Fibroblast of skin of left biceps (primary cell): ENCODE measurements at places on chromosomes 1 and 21.

GRCh38 chr1:67611846-67612245 lies 73.2 kb upstream of the GADD45A start:
- DNase-seq = no peak

DNA sequence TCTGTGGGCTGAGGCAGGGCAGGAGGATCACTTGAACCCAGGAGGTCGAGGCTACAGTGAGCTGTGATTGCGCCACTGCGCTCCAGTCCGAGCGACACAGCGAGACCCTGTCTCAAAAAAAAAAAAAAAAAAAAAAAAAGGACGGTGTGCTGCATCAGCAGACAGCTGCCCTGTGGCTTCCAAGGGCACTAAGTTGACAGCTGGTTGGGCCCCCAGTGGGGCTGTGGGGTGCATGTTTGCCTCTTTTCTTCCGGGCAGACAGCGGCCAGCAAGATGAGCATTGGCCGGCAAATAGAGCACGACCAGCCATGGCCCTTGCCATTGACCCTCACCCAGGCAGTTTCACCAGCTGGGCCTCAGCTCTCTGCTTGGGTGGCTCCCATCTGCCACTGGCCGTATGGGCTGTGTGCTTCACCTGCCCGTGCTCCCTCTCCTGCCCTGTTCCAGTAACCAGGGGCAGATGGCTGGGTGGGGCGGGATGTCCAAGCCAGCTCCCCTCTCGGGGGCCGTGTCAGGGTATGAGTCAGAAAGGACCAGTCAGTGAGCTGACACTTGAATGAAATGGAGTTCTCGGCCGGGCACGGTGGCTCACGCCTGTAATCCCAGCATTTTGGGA lies 12.3 kb upstream of the SLC25A34 start:
- no peak for DNase-seq

DNA sequence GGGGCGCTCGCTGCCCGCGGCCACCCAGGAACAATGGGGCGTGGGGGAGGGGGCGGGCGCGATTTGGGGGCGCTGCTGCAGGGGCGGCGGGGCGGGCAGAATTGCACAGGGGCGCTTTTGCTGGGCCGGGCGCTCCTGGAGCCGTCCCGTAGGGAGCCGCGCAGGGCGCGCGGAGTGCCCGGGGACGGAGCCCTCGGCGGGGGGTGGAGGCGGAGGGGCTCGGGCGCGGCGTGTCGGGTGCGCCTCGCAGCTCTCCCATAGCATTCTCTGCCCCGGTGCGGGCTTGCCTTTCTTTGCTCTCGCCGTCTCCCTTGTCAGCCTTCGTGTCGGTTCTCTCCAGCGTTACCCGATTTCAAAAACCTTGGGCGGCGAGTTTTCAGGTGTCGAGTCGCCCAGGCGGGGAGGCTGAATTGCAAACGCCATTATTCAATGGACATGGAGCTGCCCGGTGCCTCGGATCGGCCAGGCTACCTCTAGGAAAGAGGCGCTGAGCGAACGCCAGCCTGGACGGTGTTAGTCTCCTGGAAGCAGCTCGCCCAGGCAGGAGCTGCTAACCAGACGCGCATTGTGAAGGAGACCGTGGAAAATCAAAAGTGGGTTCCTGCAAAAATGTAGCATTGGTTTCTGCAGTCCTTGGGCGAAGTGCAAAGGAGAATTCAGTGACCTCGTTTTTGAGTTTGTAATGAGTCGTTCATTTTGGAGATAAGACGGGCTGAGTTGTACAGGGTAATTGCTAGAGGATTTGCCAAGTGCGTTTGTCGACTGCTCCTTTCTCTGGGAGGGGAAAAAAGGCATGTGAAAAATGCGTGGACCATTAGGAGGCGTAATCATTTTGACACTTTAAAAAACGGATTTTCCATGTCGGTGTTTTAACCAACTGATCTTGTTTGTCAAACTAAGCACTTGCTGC lies 626 bp downstream of the CXADR start:
- DNase-seq = no peak

DNA sequence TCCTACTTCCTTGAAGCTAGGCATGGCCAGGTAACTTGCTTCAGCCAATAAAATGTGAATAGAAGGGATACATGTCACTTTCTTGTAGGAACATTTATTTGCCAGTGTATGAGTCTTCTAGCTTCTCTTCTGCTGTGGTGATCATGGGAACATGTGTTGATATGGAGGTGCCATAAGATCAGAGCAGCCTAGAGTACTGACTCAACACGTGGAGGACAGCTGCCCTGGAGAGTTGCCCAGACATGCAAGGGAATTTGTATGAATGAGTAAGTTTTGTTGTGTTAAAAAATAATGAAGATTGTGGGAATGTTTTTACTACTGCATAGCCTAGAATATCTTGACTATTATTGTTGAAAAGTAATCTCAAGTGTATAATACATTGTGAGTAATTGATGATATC lies 502.3 kb downstream of the NUF2 start:
- peak; percentile 89 for DNase-seq

GRCh38 chr1:35279555-35279904 lies 11.0 kb downstream of the ZMYM4 start:
- no peak for DNase-seq

DNA sequence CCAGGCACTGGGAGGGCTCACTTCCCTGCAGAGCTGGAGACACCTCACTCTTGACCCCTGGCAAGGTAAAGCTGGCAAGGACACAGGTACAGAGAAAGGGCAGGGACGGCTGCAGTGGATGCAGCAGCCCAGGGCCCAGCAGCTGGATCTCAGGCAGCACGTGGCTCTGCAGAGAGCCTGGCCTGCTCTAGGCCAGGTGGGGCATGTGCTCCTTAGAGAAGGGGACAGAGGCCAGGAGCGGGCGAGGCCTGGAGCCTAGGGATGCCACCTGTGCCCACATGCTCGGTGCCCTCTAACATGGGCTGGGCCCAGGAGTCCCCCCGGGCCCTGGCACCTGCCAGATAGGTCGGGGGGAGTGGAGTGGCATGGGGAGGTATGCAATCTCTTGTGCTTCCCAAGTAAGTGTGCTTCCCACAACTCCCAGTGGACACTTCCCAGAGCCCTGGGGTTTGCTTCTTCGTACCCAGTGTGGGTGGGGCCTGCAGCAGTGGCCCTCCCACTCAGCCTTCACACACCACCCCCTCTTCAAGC lies 30.0 kb downstream of the WNT3A start:
- DNase-seq = no peak
